CD4-positive, alpha-beta memory T cell (primary cell): ENCODE measurements at places on chromosomes 5 and 9. TPM values are rescaled to one million over a fixed set of nuclear protein-coding genes. Genes with fewer than 3 reads are reported as not detected.

- DNase-seq = no peak
Observed at GRCh38 chr5:154899151-154899816, 38.7 kb downstream of the GEMIN5 start.

GRCh38 chr5:75021219-75021618 lies 31.1 kb downstream of the GCNT4 start:
- DNase-seq = no peak

DNA sequence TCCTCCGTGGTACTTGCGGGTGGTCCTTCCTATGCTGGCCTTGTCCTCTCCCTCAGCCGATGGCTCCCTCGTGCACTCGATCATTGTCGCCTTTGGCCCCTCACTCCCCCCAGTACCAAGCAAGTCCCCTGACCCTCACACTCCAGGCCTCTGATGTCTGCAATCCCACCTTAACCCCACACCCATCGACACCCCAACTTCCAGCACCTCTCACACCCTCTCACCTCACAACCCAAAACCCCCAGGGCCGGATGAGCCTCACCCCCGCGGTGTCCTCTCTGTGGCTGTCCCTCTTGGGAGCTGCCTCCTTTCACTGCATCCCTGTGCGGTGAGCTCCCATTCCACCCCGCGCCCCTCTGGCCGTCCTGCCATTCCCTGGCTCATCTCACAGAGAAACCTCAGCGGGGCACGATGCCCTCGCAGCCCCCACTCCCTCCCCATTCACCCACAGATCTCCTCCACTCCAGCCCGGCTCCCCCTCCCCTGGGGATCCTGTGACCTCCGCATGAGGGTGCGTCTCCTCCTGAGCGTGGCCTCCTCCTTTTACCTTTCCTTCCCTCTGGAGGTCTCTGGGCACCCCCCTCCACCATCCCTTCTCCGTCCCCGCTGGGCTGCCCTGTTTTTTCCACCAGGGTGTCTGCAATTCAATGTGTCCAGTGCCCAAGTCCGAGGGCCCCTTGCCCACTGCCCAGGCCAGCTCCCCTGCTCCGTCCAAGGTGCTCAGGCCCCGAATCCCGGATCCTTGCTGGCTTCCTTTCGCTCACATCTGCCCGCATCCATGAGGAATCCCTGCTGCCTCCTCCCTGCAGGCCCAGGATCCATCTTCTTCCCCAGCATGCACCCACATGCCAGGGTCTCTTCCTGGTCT lies 15.8 kb upstream of the RNU6ATAC start:
- no peak for DNase-seq

GRCh38 chr5:76942581-76942980 lies 10.3 kb upstream of the CRHBP start:
- DNase-seq = no peak

- DNase-seq = no peak
Observed at GRCh38 chr5:103490030-103490739, 72.4 kb downstream of the NUDT12 start.

IL5 gene
- total RNA-seq = not detected

MAMDC4 gene
- total RNA-seq = 11.7 TPM

- no peak for DNase-seq
Observed at GRCh38 chr5:192970-193831, 1.9 kb downstream of the LRRC14B start.

GRCh38 chr5:166540156-166540555 lies 1751.3 kb upstream of the WWC1 start:
- DNase-seq = no peak
